NCI-H774 (cell line): ENCODE measurements at places on chromosomes 6 and 20.

- no peak for DNase-seq
Observed at GRCh38 chr6:21295506-21296240, 297.9 kb upstream of the SOX4 start.

- DNase-seq = no peak
Observed at GRCh38 chr6:18219591-18219990, 44.7 kb downstream of the DEK start.

- no peak for DNase-seq
Observed at GRCh38 chr6:88381289-88381642, 215.1 kb upstream of the CNR1 start.

- DNase-seq = no peak
Observed at GRCh38 chr6:97049253-97050011, 124.9 kb downstream of the KLHL32 start.

- no peak for DNase-seq
Observed at GRCh38 chr20:10710991-10711775, 37.4 kb upstream of the JAG1 start.

GRCh38 chr6:125950293-125950692 is 6.3 kb upstream of the HINT3 start:
- DNase-seq = no peak

- no peak for DNase-seq
Observed at GRCh38 chr6:19896693-19897010, 59.5 kb downstream of the ID4 start.

DNA sequence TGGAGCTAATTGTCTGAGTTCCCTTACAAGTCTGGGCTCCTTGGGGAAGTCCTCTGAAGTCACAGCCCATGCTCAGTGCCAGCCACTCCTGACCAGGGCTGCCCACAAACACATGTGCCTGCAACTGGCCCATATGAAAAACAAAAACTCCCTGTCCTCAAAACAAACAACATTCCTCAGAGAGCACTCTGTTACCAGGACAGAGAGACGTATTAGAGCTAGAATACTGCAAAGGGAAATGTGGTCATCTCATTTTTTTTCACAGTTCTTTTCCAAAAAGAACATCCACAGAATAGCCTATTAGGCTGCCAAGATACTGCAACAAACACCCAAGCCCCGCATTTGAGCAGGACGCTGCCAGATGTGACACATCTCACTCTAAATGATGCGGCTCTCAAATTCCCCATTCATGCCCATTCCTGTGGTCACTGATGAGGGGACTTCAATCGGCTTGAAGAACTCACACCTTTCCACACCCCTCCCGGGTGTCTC is 71.1 kb downstream of the SLC22A23 start:
- DNase-seq = no peak

- DNase-seq = no peak
Observed at GRCh38 chr6:99611148-99611547, 4.5 kb downstream of the PRDM13 start.

- DNase-seq = no peak
Observed at GRCh38 chr6:142385352-142385751, 83.5 kb downstream of the ADGRG6 start.

GRCh38 chr6:127302728-127303660 is 36.3 kb downstream of the RNF146 start:
- DNase-seq = peak; percentile 22

GRCh38 chr6:82761674-82762345 is 303.8 kb downstream of the UBE3D start:
- DNase-seq = no peak

- no peak for DNase-seq
Observed at GRCh38 chr6:34231566-34232336, 4.9 kb upstream of the HMGA1 start.

- no peak for DNase-seq
Observed at GRCh38 chr6:122365775-122366403, 33.6 kb upstream of the HSF2 start.

DNA sequence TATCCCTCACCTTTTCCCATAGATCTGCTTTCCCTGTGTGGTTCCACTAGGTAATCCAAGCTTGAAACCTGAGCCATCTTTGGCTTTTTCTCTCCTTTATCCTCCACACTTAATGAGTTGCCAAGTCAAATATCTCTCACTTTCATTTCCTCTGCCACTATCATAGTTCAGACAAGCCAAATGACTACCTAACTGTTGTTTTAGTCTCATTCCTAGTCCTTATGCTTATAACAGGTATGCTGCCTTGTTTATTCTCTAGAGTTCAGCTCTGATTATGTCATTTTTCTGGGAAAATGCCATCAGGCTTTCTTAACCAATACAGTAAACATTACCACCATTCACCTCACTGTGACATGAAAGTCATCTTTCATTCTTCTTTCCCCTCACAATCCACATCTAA is 6.5 kb downstream of the EFHC1 start:
- DNase-seq = no peak

GRCh38 chr6:139442188-139442671 is 67.8 kb upstream of the CITED2 start:
- DNase-seq = no peak

DNA sequence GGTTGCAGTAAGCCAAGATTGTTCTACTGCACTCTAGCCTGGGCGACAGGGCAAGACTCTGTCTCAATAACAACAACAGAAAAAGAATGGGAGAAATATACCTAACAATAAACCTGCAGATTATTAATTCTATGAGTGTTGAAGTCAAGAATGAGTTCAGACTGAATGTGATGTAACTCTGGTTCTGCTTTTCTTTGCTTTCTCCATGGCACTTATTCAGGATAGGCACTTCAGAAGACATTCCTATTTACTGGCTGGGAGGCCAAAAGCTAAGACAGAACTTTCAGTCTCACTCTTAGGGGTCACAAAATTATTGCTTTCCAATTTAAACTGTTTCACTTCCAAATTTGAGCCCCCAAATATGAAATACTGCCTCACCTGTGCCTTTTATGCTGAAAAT is 15.7 kb upstream of the PRIM2 start:
- DNase-seq = no peak

DNA sequence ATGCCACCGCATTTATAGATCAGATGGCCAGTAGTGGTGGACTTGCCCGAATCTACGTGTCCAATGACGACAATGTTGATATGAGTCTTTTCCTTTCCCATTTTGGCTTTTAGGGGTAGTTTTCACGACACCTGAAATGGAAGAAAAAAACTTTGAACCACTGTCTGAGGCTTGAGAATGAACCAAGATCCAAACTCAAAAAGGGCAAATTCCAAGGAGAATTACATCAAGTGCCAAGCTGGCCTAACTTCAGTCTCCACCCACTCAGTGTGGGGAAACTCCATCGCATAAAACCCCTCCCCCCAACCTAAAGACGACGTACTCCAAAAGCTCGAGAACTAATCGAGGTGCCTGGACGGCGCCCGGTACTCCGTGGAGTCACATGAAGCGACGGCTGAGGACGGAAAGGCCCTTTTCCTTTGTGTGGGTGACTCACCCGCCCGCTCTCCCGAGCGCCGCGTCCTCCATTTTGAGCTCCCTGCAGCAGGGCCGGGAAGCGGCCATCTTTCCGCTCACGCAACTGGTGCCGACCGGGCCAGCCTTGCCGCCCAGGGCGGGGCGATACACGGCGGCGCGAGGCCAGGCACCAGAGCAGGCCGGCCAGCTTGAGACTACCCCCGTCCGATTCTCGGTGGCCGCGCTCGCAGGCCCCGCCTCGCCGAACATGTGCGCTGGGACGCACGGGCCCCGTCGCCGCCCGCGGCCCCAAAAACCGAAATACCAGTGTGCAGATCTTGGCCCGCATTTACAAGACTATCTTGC is 725 bp downstream of the EEF1A1 start:
- DNase-seq = peak; percentile 79

DNA sequence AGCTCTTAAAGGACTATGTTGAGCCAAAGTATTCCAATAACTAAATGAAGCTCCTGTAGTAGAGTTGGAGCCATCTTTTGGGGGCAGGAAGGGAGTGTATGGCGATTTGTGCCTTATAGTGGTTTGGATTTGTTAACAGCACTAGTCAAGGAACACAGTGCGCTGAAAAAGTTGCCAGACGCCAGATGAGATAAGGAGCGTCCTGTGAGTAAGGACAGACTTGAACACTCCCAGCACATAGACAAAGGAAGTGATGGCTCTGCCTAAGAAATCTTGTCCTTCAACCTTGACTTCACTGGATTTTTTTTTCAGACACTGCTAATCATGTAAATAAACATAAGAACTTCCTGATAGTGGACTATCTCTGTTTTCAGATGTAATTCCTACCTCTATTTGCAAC is 136.9 kb downstream of the TRMT11 start:
- no peak for DNase-seq

DNA sequence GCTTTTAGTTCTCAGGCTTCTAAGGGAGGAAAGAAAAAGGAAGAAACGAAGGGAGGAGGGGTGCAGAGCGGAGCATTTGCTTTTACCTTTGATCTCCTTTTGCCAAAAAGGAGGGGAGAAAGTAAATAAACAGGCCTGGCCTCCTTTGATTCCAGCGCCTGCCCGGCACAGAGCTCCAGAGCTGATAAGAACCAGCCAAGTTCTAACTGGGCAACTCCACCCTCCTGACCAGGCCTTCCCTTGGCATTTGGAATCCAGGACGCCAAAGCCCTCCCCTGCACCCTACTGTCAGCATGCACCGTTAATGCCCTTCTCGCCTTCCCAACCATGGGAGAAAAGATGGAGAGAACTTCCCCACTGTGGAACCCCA is 120.8 kb upstream of the PTPN1 start:
- no peak for DNase-seq

GRCh38 chr20:62603907-62604785 is 38.2 kb upstream of the SLCO4A1 start:
- no peak for DNase-seq

DNA sequence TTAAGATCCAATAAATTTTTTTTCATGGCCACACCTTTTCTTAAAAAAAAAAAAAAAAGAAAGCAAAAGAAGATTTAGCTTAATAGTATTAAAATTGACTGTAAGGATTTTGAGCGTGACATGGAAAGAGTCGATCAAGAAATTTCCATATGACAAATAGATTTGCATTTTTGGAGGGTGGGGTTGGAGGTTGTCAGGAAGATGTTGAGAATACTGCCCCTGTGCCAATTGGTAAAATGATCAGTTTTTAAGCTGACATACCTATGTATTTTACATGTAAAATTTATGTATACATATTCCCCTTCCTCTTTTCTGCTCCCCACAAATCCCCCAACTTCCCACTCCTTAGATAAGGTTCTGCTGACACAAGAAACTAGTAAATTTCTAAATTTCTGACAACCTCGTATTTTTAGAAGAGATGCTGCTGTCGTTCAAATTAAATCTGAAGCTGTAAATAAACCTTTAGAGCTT is 520.9 kb downstream of the CD83 start:
- DNase-seq = no peak

- no peak for DNase-seq
Observed at GRCh38 chr6:166009385-166010031, 158.1 kb downstream of the TBXT start.

DNA sequence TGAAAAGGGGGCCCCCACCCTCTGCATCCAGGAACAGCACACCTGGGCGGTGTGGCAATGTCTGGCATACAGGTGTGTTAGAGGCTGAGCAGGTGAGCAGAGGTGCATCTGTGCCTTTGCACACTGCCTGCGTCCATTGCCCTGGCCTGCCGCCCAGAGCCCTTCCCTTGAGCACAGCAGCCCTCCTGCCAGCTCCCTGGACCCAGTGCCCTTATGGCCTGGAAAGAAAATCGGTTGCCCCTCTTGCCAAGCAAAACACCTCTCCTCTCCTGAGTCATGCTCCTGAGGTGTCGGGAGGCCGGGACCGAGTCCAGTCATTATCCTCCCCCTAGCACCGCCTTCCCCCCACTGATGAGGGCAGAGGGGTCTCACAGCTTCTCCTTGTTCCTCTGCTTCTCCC is 259.9 kb downstream of the SMOC2 start:
- no peak for DNase-seq

GRCh38 chr20:1033751-1034414 is 31.8 kb upstream of the RSPO4 start:
- DNase-seq = no peak

GRCh38 chr20:37490663-37491350 is 30.2 kb upstream of the NNAT start:
- DNase-seq = no peak

DNA sequence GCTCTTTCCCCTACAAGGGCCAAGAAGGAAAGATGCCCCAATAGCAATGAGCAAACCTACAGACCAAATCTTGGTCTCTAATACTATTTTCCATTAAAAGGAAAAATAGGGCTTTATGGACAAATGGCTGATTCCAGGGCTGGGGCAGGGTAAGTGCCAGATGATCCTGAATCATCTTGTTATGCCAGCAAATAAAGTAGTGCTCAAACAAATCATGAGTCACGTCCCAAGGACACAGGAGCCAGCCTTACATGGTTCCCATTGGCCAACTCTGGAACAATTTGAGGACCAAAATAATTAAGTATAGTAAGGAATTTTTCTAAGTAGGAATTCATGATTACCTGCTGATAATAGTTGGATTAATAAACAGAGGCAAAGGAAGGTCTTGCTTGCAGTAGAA is 53.2 kb upstream of the NKX2-4 start:
- DNase-seq = no peak

- no peak for DNase-seq
Observed at GRCh38 chr6:72206606-72207005, 320.3 kb downstream of the RIMS1 start.

DNA sequence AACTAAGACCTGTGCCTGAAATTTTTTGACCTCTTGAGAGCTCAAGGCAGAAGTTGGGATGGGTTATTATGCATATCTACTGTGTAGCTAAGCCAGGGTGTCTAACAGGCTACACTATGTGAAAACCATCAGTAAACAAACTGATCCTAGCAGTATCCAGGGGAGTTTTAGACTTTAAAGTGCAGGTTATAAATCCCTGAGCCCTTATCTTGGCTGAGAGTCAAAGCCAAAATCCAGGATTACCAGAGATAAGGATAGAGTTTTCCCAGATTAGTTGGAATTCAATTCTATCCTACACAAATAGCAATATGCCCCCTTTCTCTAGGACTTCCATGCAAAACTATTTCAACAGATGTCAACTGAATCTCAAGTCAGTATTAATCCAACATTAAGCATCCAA is 1229.7 kb downstream of the GRIK2 start:
- DNase-seq = no peak
